ENCODE measurements at places on chromosomes 6 and 20.

DNA sequence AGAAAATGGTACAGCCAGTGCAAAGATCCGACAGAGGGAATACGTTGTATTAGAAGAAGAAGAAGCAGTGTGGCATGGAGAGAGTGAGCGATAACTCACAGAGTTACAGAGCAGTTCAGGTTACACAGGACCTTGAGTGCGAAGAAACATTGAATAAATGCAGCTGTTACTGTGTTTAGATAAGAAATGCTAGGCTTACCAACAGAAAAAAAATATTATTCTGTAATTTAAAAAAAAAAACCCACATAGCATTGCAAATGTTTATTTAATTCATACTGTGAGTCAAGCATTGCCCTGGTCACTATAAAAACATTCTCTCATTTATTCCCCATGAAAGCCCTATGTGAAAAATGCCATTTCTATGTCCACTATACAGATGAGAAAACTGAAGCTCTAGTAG is 373.4 kb upstream of the EPHA7 start:
- no peak for DNase-seq

DNA sequence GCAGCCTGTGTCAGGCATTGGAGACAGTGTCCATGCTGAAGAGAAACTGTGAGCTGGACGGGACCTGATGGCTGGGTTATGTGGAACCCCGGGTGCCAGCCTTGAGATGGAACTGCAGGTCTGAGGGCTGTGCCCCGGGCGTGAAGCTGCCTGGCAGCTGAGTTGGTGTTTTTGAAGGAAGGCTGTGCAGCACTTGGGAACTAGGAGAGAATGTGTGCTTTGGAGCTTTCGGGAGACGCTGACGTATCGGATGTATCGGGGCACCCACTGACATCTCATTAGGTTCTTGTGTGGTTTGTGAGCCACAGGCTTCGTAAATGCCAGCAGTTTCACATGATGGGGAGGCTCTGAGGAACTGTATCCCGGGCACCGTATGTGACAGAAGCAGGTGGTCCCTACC is 2.2 kb downstream of the DLGAP4 start:
- DNase-seq = no peak

DNA sequence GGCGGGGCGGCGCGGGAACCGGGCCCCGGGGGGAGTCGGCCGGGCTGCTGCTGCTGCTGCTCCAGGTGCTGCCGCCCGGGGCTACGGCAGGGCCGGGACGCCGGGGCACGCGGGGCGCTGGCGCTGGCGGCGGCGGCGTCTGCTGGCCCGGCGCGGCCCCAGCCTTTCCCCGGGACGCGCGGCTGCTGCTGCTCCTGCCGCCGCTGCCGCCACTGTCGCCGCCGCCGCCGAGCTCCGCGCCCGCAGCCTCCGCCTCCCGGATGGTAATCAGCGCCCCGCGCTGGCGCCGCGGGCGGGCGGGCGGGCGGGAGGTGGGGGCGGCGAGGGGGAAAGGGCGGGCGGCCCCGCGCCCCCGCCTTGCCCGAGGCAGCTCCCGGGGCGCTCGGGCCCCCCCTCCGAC is 306 bp downstream of the EBF4 start:
- DNase-seq = no peak

DNA sequence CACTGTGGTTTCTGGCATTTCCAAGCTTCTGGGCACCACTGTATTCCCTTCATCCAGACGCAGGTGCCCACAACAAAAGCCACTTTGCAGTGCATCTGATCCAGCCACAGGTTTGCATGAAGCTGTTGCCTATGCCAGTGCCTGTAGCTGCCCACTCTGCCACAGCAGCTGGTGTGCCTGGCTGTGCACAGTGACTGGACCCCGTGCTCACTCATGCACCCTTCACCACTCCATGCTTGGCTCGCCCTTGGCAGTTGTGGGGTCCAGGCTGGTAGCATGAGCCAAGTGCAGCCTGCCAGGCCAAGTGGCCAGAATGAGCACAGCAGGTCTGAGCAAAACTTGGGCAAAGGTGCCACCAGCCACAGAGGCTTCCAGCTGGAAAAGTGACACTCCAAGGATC is 42.7 kb downstream of the SEL1L2 start:
- DNase-seq = no peak

GRCh38 chr6:114087496-114087895 is 116.5 kb upstream of the HDAC2 start:
- no peak for DNase-seq

DNA sequence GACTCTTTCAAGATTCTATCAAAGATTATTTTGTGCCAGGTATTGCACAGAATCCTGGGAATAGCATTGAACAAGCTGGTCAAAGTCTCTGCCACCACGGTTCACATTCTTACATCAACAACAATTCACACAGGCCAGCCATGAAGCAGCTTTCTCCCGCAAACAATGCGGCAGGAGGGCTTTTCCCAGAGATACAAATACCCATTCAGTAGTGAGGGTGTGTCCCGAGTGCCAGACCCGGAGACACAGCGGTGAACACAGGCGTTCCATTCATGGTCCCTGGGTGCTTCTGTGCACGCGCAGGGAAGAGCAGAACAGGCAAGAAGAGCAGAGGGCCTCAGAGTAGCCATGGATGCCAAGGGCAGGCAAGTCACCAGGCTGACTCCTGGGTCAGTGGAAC is 83.3 kb upstream of the PDE10A start:
- no peak for DNase-seq

DNA sequence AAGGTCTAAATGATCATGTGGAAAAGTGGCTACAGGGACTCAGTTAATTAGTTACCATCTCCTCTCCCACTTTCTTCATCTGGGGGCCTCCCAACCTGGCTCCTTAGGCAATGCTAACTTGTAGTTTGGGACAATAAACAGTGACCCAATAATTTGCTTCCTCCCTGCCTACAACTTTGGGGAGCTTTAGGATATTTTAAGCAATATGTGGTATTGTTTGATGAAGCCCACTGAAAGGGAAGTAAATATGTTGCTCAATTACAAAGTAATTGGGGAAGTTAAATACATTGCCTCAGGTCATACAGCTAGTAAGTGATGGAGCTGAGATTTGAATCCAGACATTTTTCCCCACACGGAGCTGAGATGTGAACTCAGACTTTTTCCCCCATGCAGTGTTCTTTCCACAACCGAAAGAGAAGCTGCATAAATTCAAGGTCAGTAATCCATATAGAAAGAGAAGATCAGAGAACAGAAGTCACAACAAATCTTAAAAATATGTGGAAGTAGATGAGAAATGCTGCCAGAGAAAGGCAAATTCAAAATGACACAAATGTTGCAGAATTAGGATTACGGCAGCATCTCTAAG is 26.6 kb downstream of the ZHX3 start:
- no peak for DNase-seq

DNA sequence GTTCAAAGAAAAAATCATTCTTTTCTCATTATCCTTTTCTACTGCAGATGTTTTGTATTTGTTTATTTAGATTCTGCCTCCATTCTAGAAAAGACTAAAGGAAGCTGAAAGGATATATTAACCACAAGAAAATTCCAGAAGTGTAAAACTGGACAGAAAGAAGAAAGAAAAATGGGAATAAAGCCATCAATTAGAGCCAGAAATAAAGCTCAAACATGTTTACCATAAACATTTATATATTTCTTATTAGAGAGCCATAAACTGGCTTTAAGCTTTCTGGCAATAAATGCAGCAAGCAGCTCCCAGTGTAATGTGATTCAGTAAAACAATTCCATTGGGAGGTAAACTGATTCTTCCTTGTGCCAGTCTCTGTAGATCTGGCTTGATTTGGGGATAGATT is 244.1 kb downstream of the PTPRK start:
- DNase-seq = no peak

Measured in T-helper 17 cell (primary cell).